ENCODE measurements at places on chromosomes 4 and X. TPM values are rescaled to one million over a fixed set of nuclear protein-coding genes. Genes with fewer than 3 reads are reported as not detected.

The ARMCX2 gene
- 8.8 TPM for total RNA-seq

The FAM149A gene
- total RNA-seq, result 0.88 TPM

The FRMD7 gene
- not detected for total RNA-seq

The NDST3 gene
- not detected for total RNA-seq

The NXF2B gene
- not detected for total RNA-seq

The NOX1 gene
- not detected for total RNA-seq

The KIAA1210 gene
- total RNA-seq, result not detected

The SERPINA7 gene
- not detected for total RNA-seq

The P2RY10 gene
- 76.0 TPM for total RNA-seq

The OPHN1 gene
- 0.44 TPM for total RNA-seq

The CENPU gene
- 46.0 TPM for total RNA-seq

The FATE1 gene
- not detected for total RNA-seq

The SLIT2 gene
- not detected for total RNA-seq
